ENCODE measurements at places on chromosomes 16 and 17.

GRCh38 chr16:85563515-85564276 lies 49.4 kb upstream of the GSE1 start:
- DNase-seq: peak; percentile 68

DNA sequence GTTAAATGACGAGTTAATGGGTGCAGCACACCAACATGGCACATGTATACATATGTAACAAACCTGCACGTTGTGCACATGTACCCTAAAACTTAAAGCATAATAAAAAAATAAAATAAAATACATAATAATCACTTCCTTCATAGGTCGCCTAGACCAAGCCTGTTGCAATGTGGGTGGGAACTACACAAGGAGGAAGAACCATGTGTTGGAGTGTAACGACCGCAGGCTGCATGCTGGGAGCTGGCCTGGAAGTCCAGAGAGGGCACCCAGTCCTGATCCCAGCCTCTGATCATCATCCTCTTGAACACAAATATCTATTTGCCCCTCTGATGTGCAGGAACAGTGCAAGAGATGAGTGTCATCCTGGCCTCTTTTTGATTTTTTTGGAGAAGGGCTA lies 224.7 kb upstream of the ASIC2 start:
- DNase-seq: no peak

- peak; percentile 13 for DNase-seq
These were observed 837 bp downstream of the LRRC59 start for GRCh38 chr17:50396261-50397110.

DNA sequence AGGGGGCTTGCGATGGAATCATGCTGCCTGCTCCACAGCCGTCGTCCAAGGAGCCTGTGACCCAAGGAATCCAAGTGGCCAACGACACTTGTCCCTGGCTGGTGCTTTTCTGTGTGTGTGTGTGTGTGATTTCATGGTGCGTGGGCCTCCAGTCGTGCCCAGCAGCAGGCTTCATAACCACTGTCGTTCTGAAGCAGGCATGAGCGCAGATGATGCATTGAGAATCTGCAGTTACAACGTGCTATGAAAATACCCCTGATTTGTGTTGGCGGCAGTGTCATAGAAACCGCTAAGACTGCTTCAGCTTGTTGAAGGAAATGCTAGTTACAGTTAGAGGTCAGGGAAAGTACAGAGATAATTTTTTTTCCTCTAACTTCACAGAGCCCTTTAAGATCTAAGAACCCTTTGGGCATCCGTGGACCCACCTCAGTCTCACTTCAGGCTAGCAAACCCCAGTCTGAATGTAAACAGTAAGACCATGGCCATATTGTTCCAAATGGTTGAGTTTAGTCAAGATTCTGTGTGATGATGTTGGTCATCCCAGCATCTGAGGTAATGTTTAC lies 15.6 kb downstream of the C16orf90 start:
- no peak for DNase-seq

- DNase-seq: no peak
These were observed 1.4 kb downstream of the STAT5A start for GRCh38 chr17:42289611-42290181.

- peak; percentile 42 for DNase-seq
These were observed 34.5 kb downstream of the USP7 start for GRCh38 chr16:8929086-8929748.
